Naive thymus-derived CD8-positive, alpha-beta T cell (primary cell): ENCODE measurements at places on chromosomes 16 and 17. TPM values are rescaled to one million over a fixed set of nuclear protein-coding genes. Genes with fewer than 3 reads are reported as not detected.

HOXB4 gene
- total RNA-seq = 1.8 TPM

KCNJ18 gene
- total RNA-seq = not detected

ABCC12 gene
- total RNA-seq = not detected

GLTPD2 gene
- total RNA-seq = not detected

KRTAP2-2 gene
- not detected for total RNA-seq

TNFSF13 gene
- 3.0 TPM for total RNA-seq

MYH1 gene
- total RNA-seq = not detected

HNF1B gene
- not detected for total RNA-seq

KCNJ2 gene
- total RNA-seq = not detected

NPIPA2 gene
- total RNA-seq = 4.5 TPM

ASGR1 gene
- 0.68 TPM for total RNA-seq

MT1G gene
- not detected for total RNA-seq

TMEM204 gene
- total RNA-seq = 196 TPM

HP gene
- not detected for total RNA-seq

TENT4B gene
- 26.0 TPM for total RNA-seq

VTN gene
- total RNA-seq = not detected

UNC13D gene
- total RNA-seq = 153 TPM

C16orf78 gene
- not detected for total RNA-seq

FOXJ1 gene
- 3.4 TPM for total RNA-seq

SCIMP gene
- 2.3 TPM for total RNA-seq

ZNF747 gene
- 21.8 TPM for total RNA-seq

TPSB2 gene
- total RNA-seq = not detected

TIGD7 gene
- total RNA-seq = 12.6 TPM

NT5M gene
- 1.8 TPM for total RNA-seq

MYH3 gene
- total RNA-seq = 15.4 TPM

CHST4 gene
- total RNA-seq = not detected

HOXB2 gene
- 31.9 TPM for total RNA-seq

TBC1D3G gene
- total RNA-seq = not detected

SBK1 gene
- total RNA-seq = 20.6 TPM

KRTAP4-9 gene
- not detected for total RNA-seq

UBFD1 gene
- total RNA-seq = 58.7 TPM

HBA2 gene
- total RNA-seq = not detected

GRAP gene
- total RNA-seq = 65.6 TPM

PIK3R5 gene
- total RNA-seq = 104 TPM

PPM1E gene
- total RNA-seq = not detected
